Activated CD4-positive, alpha-beta T cell treated with anti-CD3 and anti-CD28 coated beads, Interleukin-10, Interleukin-2, amounts not matched to agents 100 ng/mL and 50 ng/mL, durations not matched to agents 16 hours and 8 hours (primary cell): ENCODE measurements at places on chromosomes 16 and 17.

GRCh38 chr17:4161192-4161966, 18.4 kb downstream of the CYB5D2 start:
- no peak for DNase-seq

DNA sequence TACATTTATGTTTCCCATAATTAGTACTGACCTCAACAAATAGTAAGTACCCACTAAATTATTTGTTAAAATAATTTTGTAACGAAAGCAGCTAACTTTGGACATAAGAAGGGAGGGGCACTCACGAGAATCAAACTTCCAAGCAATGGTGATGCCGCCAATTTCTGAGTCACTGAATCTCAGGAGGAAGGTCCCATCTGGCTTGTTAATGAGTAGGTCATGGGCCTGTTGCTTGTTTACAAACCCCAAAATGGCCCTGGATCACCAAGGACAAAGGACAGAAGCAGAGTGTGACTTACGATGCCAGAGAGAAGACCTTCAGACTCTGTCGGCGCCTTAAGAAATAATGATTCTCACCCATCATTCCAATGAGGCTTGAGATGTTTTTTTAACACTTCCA, 15.8 kb upstream of the GHDC start:
- DNase-seq = no peak

DNA sequence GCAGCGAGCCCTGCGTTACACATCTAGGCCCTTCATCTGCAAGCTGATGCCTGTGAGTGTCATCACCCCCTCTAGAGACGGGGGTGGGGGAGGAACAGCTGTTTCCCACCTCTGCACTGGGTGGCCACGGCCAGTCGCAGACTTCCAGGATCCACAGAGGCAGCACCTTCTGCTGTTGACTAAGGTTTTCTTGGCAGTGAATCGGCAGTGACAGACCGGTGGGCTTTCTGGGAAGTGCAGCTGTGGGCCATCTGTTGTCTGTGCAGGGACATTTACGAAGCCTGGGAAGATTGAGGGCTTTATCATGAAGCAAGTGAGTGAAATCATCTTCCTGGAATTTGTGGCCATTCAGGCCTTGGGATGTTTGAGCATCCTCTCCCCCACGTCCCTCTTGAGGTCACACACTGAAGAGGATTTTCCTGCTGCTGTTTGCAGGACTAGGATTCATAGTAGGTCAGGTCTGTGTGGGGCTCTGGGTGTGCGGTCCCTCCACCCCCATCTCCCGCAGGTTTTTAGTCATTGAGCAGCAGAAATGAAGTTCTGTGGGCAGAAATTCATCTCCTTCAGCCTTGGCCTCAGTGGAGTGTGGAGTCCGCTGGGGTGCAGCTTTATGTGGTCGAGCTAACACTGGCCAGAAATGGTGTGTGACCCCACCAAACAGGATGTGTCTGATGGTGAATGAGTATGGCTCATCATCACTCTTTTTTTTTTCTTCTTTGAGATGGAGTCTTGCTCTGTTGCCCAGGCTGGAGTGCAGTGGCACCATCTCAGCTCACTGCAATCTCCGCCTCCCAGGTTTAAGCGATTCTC, 12.0 kb downstream of the PGS1 start:
- peak; percentile 26 for DNase-seq

DNA sequence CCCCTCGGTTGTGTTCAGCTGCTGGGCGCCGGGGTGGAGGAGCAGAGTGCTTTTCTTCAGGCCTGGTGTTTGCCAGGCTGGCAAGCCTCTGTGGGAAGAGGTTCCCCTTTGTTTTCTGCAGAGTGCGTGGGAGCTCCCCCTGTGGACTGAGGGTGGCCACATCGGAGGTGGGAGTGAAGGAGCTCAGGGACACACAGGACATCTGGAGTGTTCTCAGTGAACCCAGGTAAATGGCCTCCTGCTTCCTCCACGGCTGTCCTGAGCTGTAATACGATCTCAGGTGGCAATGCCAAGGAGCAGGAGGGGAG, 39.2 kb upstream of the IRF8 start:
- DNase-seq = no peak

DNA sequence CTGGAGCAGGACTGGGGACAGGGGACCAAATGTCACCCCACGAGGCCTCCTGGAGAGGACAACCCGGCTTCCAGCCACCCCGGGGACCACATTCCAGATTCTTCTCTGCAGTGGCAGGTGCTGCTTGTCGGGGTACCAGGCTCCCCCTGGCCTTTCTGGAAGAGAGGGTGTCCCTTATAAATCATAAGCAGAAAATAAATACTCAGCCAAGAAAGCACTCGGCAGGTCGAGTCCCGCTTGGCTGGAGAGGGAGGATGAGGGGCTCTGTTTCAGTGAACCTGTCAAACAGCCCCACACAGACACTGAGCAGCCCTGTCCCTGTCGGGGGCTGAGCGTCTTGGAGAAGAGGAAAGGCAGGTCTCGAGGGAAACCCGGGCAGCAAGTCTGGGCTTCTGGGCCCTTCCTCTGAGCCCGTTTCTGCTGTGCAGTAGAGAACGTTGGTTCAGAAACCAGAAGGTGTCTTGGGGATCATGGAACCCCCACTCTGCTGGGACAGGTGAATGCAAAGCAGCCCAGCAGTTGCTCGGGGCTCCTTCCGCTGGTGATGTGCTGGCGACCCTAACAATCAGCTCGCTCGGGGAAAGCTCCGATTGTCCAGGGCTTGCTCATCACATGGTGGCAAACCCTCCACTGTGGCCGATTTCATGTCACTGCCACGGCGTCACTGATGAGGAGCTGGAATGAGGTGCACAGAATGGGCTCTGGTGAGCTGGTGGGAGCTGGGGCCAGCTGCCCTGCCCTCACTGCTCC, 36.6 kb downstream of the COX4I1 start:
- DNase-seq = no peak
